ENCODE measurements at places on chromosomes 1 and 21.

- DNase-seq = no peak
Observed at GRCh38 chr1:107515702-107516101, 374.9 kb downstream of the NTNG1 start.

- no peak for DNase-seq
Observed at GRCh38 chr1:231165371-231165770, 3.5 kb downstream of the TRIM67 start.

- DNase-seq = no peak
Observed at GRCh38 chr1:150365941-150366340, 2.0 kb downstream of the RPRD2 start.

DNA sequence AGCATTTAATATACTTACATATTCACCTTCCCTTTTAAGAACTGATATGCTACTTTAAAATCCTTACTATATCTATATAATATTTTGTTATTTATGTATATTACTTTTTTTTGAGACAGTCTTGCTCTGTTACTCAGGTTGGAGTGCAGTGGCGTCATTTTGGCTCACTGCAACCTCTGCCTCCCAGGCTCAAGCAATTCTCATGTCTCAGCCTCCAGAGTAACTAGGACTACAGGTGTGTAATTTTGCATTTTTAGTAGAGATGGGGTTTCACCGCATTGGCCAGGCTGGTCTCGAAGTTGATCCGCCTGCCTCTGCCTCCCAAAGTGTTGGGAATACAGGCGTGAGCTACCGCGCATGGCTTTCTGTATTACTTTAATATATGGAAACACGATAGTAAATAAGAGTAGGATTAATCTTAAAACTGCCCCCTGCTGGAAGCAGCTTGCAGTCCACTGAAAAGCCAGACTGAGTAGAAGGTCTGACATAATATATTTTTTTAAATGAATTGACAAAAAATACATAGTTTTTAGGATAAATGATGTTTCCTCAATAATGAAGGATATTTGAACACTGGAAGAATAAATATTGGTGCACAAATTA, 24.4 kb downstream of the RCAN3 start:
- DNase-seq = no peak

DNA sequence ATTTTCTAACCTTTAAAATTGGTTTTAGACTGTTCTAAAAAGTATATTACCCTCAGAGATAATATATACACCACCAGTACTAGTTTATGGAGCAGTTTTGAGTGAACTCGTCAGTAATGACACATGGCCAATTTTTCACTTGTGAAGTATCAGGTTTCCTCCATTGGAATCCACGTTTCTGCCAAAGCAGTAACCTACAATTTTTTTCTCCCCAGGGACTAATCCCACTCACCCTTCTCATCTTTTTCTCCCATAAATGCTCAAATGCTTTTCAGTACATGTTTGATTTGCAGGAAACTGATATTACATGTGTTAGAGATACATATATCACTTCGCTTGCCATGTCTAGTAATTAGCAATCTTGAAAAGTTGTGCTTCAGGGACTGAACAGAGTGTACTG, 94.1 kb downstream of the COL24A1 start:
- DNase-seq = no peak

DNA sequence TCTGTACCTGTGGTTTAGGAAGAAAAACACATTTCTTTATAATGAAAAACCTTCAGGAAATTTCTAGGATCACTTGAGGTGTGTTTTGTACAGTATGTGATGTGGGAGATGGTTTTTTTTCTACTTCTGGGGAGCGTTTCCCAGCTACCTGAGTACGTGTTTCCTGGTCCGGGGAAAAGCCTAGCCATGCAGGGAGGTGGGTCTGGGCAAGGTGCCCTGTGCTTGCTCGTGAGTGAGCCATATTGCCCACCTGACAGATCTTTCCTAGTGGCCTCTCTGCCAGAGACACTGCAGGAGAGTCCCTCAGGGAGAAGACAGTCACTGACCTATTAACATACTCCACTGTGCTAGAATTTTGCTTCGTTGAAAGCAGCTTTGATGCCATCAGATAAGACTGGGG, 41.3 kb downstream of the TRPM2 start:
- no peak for DNase-seq

DNA sequence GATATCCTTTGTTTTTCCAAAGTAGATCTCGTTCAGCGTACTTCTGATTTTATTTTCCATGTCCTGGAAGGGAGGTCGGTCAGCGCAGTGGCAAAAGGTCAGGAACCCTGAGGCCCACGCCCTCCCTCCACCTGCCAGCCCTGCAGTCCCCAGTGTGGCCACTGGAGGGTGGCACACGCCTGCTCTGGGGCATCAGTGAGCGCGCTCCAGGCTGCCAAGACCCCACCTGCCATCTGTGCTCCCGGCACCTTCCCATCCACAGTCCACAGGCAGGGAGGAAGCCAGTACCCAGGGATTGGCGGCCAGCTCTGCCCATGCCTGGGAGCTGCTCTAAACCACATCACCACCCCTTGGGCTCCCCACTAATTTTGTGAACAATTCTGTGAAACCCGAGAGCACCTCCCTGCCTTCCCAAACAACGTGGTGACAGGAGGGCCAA, 32.3 kb downstream of the SLC66A1 start:
- DNase-seq = no peak

- DNase-seq = no peak
Observed at GRCh38 chr1:32920833-32921232, 19.6 kb upstream of the TMEM54 start.

- no peak for DNase-seq
Observed at GRCh38 chr1:153430166-153430553, 13.8 kb downstream of the S100A7A start.

DNA sequence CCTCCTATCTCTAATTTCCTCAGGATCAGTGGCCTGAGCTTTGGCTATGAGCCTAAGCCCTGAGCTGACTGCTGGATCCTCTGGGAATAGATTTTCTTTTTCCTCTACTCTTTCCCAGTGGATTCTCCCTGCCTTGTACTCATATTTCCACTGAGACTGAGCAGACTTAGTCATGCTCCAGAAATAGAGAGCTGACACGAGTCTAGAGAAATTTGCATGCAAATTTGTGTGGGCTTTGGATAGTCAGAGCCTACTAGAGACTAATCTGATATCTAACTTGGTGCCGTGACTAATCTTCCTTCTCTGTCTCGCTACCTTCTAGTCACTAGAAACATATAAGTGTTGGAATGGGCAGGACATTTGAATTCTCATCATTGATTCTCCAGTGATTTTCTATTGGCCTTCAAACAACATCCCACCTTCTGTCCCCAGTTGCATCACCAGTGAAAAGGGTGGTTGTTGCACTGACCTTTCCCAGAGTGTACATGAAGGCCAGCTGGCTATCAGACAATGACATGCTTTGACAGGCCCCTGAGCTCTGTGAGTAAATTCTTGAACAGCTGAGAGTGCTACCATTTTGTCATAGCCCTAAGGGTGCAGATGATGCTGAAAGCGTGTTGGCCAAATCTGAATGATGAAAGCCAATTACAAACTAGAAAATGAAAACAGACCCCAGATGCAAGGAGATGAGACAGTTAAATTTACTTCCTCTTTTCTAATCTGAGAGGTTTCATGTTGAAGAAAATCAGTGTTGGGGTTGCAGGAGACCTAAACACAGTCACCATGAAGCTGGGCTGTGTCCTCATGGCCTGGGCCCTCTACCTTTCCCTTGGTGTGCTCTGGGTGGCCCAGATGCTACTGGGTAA, at the start of gene FCRLA:
Gene FCRLA, plus strand, starts transcription at position 748 of the 866 bp plus-strand sequence. Its CDS starts 36 bp downstream, at position 784.
- no peak for DNase-seq

DNA sequence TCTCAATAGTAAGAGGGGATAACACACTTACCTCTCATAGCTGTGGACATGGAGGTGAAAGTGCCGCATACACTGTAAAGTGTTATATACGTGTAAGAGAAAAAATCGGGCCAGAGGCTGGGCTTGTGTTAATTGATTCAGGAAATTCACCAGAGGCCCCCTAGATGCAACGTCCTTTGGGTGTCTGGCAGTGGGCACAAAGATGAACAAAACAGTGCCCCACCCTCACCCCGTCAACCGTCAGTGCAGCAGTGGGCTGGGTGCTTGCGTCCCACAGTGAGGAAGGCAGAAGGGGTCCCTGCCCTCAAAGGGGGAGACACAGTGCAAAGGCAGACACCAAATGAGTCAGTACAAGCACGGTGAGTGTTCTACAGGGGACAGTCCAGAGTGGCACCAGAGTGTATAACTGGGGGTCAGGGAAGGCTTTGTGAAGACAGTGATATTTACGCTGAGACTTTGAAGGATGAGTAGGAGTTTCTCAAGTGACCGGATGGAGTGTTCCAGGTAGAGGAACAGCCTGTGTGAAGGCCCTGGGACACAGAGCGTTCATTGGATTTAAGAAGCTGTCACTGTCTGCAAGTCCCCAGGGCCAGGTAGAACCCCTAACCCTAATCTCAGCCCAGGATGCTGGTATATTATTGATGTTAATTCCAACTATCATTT, 6.6 kb upstream of the MTFR1L start:
- no peak for DNase-seq

- no peak for DNase-seq
Observed at GRCh38 chr21:45393021-45393420, 11.9 kb upstream of the COL18A1 start.

DNA sequence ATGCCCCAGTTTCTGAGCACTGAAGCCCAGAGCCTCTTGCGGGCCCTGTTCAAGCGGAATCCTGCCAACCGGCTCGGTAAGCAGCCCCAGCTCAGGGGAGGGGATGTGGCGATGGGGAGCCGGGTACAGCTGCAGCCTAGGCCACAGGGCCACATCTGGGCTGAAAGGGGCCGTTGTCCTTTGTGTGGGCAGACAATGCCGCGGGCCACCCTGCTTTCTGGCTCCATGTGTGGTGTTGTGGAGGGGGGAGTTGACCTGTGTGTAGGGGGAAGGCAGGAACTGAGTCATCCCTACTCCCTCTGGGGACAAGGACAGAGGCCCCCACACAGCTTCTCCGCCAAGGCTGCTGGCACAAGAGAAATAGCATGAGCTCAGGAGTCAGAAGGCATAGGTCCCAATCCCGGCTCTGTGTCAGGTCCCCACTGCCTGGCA, 26.0 kb downstream of the RPS6KA1 start:
- no peak for DNase-seq

DNA sequence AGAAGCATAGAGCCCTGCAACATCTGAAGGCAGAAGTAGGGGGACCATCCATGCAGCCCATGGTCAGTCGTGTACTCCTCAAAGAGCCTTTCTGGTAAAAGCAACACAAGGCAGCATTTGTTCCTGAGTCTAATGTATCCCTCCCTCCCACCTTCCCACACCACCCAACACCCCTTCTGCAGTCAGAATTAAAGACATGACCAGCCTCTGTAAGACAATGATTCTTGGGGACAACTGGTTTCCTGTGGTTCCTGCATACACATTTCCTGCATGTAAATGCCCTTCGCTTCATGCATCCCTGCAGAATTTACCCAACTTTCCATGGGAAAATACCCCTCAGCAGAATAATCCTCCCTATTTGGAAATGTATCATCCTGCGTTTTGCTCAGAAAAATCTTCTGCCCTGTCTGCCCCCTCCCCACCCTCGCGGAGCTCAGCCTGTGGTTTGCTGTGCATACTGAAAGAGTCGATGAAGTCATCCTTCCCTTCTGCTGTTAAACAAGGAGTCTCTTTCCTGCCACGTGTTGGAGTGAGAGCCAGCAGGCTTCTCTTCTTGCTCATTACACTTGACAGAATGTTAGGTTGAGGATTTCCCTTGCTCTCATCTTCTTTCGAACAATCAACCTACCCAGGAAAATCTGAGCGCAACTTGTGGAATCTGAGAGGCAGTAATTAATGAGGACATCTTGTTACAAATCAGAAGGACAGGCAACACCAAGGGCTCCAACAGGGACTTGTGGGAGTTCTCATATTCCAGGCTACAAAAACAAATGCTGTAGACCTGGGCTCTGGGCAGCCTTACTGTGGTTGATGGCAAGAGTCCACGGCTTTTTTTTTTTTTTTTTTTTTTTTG, 4.7 kb downstream of the TNN start:
- DNase-seq = no peak

DNA sequence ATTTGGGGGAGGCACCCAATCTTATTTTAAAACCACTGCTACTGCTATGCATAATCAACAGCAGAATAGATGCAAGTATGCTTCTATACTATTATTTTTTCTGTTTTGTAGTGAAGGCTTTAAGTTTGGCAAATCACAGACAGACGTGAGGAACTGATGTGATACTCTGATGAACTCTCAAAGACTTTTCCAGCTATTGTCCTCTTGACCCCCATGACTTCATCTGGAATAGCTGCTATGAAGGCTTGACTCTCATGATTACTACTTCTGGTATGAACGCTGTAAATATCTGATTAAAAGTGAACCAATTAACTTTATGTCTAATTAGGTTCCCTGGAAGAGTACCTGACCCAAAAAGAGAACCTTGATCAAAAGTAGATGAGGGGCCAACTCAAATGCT, 49.1 kb downstream of the EYA3 start:
- DNase-seq = no peak

DNA sequence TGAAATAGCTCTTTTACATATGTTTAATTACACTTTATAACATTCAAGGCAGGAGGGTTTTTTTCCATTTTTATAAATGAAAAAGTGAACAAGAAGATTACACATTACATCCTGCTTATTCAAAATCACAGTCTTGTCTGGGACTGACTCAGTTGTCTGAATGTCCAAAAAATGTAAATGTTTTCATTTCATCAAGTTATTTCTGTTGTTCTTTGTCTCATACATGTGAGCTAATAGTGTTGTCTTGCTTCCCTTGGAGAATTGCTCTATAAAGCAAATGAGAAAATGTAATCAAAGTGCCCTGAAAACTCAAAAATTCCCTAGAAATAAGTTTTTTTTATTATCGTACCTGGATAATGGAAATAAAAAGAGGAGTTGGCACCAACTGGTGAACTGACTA, 242.9 kb downstream of the GRIK1 start:
- DNase-seq = no peak

- DNase-seq = no peak
Observed at GRCh38 chr21:39350094-39351005, 1.5 kb upstream of the HMGN1 start.

DNA sequence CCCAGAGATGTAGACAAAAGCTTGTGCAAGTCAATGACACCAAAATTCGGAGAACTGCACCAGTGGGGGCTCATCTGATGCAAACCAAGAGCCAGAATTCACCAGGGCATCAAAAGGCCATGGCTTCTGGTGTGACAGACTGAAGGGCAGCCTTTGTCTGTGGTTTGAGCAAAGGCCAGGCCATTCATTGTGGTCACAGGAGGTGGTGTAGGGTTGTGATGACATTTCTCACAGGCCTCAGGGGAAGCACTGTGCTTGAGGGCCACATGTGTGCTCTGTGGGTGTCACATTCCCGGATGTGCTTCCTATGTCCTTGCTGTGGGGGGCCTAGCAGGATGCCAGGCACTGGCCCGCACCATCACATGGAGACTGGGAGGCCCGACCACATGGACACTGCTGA, 22.5 kb upstream of the KCNE1 start:
- no peak for DNase-seq

GRCh38 chr1:9443913-9444445, 95.3 kb upstream of the SLC25A33 start:
- DNase-seq = no peak

- DNase-seq = no peak
Observed at GRCh38 chr1:8407652-8408051, 89.7 kb downstream of the SLC45A1 start.

- no peak for DNase-seq
Observed at GRCh38 chr1:109272021-109272799, 10.7 kb downstream of the PSRC1 start.

Measured in cortex of kidney (tissue), 1 donor.